ENCODE measurements at places on chromosomes 2 and 18. TPM values are rescaled to one million over a fixed set of nuclear protein-coding genes. Genes with fewer than 3 reads are reported as not detected.

Gene NIF3L1
- 18.9 TPM for total RNA-seq

Gene MRPL30
- 35.0 TPM for total RNA-seq

Gene COL4A4
- total RNA-seq = 0.30 TPM

Gene PLA2R1
- total RNA-seq = 11.3 TPM

Gene RSAD2
- total RNA-seq = 5.1 TPM

Measured in skin of body (tissue), 3 donors.